ENCODE measurements at places on chromosomes 1 and 21.
A peak's percentile ranks its signal among the peaks of the same experiment; 100 is the strongest.

DNA sequence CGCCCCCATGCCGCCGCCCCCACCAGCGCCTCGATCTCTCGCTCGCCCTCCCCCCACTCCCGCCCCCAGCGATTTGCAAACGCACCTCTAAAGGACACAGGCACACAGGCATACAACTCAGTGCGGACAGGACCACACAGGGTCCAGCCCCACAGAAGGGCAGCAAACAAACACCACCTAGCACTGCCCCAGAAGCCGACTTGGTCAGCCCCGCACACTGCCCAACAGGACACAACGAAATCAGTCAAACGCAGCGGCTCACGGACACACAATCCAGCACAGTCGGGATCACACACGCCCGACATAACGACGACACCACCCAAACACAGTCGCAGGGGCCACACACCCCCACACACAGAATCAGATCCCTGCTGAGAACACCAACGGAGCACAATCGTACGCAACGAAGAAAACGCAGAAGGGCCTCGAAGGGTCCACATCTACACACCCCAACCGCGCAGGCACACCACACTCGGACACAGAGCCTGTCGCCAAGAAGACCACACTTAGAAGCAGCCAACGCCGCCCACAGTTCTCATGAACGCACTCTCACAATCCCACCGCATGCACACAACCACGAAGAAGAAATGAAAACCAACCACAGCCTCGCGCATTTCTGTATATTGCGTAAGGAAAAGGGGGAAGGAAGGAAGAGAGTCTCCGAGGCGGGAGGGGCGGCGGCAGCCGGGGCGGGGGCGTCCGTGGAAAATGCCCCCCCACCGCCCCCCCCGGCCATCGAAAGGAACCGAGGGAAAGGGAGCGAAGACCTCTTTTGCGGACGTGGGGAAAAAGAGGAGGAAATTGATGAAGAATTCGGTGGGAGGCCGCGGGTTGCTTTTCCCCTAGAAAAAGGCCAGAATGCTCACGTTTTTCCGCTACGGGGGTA is 481 bp downstream of the TAL1 start:
- DNase-seq: peak; percentile 61

GRCh38 chr1:211610779-211611556 is 32.0 kb upstream of the SLC30A1 start:
- peak; percentile 59 for DNase-seq

DNA sequence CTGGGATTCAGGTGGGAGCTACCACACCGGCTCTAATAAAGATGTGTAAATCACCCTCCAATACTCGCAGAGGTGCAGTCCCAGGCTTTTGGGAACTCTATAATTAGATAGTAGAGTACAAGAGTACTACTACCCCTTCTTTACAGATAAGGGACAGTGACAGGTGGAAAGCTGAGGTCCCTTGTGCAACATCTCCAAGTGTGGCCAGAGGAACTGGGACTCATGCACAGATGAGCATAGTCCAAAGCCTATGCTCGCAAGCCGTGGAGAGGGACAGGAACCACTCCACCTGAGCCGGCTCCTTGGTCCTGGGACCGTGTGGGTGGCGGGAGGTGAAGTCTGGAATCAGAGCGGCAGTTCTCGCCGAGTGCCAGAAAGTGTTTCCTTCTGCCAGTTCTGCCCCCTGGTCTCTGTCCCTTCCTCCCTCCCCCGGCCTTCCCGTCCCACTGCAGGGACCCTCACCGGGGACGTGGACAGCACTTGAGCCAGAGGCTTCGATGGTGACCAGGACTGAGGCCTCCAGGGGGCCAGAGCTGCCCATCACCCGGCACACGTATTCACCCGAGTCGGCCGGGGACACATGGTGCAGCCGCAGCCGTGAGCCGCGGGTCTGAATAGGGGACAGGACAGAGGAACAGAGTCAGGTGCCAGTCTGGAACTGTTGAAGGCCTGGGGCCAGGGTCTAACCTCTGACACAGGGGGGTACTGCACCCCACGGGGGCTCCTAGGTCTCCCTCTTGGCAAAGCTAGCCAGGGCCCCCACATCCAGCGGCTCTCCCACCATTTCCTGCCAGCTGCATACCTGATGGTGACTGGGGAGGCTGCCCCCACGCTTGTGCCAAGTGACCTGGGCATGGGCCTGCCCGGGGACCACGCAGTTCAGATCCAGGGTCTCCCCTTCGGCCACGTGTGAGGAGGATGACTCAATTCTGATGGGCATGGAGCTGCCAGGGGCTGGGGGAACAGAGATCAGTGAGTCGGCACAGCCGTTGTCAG is 33.9 kb downstream of the LDLRAD2 start:
- no peak for DNase-seq

- DNase-seq: no peak
These were observed 317.6 kb downstream of the BACH1 start for GRCh38 chr21:29616209-29616751.

DNA sequence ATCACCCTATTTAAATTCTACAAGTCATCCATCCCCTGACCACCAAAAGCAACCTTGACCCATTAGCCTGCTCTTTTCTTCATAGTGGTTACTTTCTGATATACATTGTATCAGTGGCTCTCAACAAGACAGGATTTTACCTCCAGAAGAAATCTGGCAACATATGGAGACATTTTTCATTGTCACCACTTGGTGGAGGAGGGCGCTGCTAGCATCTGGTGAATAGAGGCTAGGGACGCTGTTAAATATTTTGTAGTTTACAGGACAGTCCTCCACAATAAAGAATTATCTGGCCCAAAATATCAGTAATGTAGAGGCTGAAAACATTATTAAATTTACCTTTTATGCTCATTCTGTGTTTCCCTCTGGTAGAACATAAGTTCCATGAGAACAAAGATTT is 6.1 kb downstream of the HSPA13 start:
- DNase-seq: no peak

- no peak for DNase-seq
These were observed 12.6 kb upstream of the POU2F1 start for GRCh38 chr1:167207940-167208623.

- DNase-seq: no peak
These were observed 32.6 kb downstream of the PTGFRN start for GRCh38 chr1:116942344-116942743.

- DNase-seq: no peak
These were observed 512.1 kb downstream of the LMO4 start for GRCh38 chr1:87840767-87841166.

DNA sequence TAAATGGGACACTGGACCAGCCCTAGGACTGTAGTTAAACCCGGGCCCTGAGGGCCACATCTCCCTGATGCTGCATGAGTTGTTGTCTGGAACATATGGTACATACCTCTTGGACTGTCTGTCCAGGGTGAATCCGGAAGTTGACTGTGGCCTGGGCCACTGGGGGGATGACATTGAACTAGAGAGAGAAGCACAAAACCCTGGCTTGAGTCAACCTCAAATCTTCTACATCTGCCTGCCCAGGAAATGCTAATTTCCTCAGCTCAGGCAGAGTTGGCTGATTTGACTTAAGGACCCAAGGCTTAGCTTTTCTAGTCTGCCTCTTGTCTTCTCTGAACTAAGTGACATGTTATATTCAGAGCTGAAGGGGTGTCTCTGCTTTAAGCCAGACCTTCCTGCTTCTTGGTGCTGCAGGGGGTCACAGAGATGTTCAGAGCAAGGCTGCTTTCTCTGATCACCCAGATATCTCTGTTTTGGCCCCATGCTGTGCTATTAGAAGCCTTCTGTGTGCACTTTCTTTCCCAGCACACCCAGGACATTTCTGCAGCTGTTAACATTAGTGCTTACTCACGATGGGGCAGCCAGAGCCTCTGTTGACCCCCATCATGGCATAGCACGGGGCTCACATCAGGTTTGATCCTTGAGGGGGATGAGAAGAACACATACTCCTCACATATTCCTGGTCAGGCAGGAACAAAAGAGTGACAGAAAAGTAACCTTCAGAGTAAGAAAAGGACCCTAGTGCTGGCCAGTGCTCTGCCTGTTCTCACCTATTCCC is 9.6 kb downstream of the PM20D1 start:
- DNase-seq: no peak

DNA sequence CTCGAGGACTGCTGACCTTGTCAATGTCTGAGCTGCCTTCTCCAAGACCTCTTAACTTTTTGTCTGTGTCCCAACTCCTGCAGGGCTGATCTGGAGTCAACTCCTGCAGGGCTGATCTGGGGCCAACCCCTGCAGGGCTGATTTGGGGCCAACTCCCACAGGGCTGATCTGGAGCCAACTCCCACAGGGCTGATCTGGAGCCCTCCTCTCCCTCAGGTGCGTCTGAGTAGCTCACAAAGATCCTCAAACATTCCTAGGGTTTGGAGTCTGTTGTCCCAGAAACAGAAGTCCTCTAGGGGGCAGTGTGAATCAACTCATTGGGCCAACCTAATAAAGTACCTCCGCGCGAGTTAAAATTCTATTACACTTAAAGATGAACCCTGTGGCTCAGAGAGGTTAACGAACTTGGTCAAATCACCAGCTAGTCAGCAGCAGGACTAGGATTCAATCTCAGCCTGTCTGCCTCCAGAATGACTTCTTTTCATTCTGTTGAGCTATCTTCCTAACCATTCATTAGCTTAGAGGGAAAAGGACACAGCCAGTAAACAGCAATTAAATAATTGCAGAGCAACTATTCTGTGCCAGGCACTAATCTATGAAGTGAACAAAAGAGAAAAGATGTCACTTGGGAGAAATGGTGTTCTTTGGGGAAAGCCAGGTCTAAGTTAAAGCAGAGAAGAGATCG is 17.2 kb upstream of the RLF start:
- peak; percentile 64 for DNase-seq

DNA sequence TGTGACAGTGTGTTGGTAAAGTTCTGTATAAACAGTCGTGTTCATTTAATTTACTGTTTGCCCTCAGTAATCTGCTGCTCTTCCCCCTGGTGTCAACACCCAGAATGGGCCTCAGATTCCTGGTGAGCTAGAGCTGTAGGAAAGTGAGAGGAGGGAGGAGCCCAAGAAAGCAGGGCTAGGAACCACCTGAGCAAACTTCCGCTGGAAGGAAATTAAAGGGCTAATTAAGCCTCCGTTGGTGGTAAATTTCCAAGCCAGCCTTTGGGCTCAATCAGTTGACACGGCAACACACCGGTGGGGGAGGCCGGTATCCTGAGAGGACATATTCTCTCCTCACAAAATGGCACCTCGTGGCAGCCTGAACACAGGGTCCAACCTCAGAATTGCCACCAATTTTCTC is 32.9 kb downstream of the RAB3B start:
- DNase-seq: no peak

- peak; percentile 42 for DNase-seq
These were observed 405.1 kb downstream of the VAV3 start for GRCh38 chr1:107559881-107560280.

DNA sequence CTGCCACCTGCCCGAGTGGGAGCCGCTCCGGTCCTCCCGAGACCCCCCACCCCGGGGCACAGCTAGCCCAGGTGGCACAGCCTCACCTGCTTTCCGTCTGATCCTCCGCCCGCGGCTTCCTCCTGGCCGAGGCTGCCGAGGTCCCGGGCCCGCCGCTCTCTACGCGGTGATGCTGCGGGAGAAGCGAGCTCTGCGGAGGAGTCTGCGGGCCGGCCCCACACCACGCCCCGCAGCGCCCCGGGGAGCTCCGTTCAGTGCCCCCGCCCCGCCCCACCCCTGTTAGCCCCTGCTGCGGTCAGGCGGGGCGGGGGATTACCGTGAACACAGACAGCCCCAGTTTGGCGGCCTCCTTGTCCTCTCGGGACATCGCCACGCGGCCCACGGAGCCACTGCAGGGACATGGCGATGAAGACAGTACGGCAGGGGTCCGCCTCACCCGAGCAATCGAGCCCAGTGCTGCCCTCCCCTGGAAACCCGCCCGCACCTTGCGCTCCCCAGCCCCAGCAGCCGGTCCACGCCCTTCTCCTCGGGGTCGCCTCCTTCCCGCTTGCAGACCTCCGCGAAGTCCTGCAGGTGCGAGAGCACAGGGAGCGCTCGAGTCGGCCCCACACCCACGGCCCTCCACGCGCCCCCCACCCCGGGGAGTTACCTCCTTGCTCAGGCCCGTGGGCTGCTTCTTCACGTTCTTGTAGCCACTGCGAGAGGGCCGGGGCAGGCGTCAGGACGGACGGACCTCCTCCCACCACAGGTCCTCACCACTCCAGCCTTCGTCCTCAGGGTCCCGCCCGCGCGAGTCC is 933 bp downstream of the C1orf35 start:
- DNase-seq: peak; percentile 16

- DNase-seq: no peak
These were observed 392.5 kb upstream of the ESRRG start for GRCh38 chr1:217115404-217116380.

DNA sequence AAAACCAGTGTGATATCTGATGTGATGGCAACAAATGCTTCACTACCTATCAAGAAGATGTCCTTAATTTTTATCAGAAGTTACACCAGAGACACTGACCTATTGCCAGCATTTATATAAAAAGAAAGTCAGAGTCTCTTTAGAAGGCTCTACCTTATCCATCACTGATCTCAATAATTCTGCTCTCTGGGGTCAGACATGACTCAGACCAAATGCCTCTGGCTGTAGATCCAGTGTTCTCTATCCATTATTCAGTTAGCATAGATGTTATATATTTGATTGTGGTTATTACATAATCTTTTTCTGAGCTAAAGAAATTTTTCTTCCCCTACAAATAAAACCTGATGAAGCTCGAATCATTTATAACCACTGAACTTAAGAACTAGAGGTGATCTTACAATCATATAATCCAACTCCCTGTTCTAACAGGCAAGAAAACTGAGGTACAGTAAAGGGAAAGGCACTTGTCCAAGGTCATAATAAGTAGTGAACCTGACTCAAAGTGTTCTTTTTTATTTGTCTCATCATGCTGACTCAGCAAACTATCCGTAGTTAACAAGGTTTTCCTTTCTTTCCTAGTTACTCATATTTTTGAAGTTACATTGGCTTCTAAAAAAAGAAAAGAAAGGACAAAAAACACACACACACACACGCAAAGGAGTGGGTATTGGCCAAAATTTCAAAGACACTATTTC is 43.6 kb upstream of the ESRRG start:
- DNase-seq: peak; percentile 35

DNA sequence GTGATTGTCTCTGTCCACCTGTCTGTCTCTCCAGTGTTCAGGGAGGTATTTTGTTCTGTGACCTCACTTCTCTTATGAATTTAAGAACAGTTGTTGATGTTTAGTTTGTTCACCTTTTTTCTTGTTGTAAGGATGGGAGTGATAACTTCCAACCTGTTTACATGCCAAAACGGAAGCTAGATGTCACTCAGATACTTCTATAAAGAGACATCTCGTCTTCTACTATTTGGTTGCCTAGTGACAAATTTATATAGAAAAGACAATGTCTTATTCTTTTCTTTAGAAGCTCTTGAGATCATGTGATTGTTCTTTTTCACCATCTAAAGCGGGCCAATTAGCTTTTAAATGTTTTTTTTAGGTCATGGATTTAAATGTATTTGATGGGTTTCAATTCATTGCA is 33.8 kb downstream of the PRSS38 start:
- no peak for DNase-seq

- DNase-seq: no peak
These were observed 30.6 kb downstream of the ZNHIT6 start for GRCh38 chr1:85677656-85678055.

GRCh38 chr21:39567180-39567972 is 45.4 kb upstream of the B3GALT5 start:
- no peak for DNase-seq

GRCh38 chr1:42740851-42741580 is 980 bp upstream of the CLDN19 start:
- no peak for DNase-seq
